ENCODE measurements at places on chromosomes 1 and 21. TPM values are rescaled to one million over a fixed set of nuclear protein-coding genes. Genes with fewer than 3 reads are reported as not detected.

SLC22A15 gene
- not detected for polyA plus RNA-seq

ENO1 gene
- 2,125 TPM for polyA plus RNA-seq

FHL3 gene
- polyA plus RNA-seq: 26.0 TPM

FBXO2 gene
- polyA plus RNA-seq: 2.1 TPM

WDR77 gene
- polyA plus RNA-seq: 91.9 TPM

C1orf74 gene
- 1.1 TPM for polyA plus RNA-seq

DNA sequence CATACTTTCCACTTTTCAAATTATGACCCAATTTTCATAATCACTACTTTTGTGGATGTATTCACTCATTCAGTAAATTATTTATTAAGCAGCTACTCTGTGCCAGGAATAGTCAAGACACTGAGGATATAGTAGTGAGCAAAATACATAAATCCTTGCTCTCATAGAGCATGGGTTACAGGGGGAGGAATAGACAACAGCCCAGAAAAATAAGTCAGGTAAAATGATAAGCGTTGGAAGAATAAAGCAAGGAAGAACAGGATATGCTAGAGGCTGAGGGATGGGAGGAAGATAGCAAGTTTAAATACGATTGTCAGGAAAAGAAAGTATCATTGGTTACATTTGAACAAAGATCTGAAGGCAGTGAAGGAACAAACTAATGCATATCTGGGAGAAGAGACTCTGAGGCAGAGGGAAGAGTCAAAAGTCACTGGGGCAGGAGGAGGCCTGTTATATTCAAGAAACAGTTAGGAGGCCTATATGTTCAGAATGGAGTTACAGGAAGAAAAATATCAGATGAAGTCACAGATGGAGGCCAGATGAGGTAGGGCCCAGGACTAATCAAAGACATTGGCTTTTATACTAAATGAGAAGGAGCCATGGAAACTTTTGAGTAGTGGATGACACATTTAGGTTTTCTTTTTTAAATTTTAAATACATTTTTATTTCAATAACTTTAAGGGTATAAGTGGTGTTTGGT lies 42.9 kb downstream of the SEC22B start:
- DNase-seq: no peak

DNA sequence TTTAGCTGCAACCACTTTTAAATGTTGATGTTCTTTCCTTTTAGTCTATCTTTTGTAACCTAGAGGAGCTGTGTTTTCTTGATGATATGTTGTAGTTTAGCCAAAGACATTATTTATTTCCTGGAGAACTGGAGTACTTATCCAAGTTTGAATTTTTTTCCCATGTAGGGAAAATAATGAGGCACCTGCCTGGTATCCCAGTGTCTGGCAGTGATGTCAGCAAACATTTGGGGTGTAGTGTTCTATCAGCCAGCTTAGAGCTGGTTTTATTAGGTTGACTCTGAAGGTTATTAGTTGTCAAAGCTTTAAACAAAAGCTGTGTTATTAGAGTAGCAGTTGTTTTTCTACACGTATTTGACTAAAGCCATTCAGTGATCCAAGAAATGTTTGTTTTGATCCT lies 3.2 kb downstream of the CTPS1 start:
- DNase-seq: no peak

GRCh38 chr1:90341516-90341915 lies 346.6 kb downstream of the ZNF326 start:
- DNase-seq: no peak

DNA sequence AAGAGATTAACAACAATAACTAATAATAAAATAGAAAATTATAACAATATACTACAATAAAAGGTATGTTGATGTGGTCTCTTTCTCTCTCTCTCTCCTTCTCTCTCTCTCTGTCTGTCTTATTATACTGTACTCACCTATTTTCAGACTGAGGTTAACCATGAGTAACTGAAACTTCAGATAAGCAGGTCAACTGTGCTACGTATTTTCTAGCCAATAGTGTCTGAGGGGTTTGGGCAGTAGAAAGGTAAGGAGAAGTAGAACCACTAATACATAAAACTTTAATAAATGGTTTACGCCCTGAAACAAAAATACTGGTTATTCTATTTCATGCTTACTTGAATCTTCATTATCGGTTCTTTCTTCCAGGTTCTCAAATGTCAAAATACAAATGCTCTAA lies 71.0 kb upstream of the LRRC53 start:
- no peak for DNase-seq

- DNase-seq: no peak
Observed at GRCh38 chr1:10704368-10704882, 92.0 kb downstream of the CASZ1 start.

DNA sequence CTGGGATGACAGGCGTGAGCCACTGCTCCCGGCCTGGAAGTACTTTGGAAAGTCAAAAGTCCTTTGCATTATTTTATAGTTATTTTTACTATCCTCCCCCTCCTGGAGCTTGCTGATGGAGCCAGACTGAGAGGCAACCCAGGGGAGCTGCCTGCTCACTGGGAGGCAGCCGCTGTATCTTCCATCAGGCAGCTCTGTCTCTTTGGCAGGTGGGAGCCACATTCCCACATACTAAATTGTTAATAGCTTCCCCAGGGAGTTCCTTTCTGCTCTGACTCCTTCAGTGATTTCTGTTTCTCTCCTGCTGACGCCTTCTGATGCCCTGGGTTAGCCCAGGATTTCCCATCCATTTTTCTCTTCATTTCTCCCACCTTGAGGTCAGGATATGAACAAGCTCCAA lies 4.9 kb upstream of the OPRD1 start:
- no peak for DNase-seq

DNA sequence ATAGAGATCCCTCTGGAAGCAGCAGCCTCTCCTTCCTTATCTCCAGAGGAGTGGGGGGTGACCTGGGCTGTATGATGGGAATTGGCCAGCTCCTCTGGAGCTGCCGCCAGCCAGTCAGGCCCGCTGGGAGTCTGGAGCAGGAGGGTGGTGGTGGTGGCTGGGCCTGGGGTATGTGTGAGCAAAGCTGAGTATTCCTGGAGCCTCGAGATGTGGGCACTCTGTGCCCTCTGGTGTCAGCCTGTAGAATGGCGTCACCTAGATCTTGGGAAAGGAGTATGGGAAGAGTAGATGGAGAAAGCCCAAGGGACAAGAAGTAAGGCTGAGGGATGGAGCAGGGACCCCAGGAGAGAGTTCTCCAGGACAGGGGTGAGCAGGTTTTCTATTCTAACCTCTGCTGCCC lies 16.0 kb downstream of the VANGL2 start:
- DNase-seq: peak; percentile 31

- no peak for DNase-seq
Observed at GRCh38 chr1:9161963-9162362, 33.1 kb upstream of the GPR157 start.

- no peak for DNase-seq
Observed at GRCh38 chr1:53306168-53306567, 21.7 kb downstream of the LRP8 start.

DNA sequence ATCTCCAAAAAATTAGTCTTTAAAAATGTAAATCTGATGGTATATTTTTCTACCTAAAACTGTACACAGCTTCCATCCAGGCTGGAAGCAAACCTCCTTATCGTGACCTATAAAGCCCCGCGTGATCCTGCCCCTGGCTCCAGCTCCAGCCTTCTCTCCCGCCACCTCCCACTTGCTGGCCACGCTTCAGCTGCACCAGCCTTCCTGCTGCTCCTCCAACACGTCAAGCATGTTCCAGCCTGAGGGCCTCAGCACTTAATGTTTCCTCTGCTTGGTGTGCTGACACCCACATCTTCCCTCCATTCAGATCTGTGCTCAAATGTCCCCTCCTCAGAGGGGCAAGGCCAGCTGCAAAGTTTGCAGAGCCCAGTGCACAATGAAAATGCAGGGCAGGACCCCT lies 123.5 kb upstream of the MAGI3 start:
- DNase-seq: no peak

GRCh38 chr1:84715342-84716019 lies 25.2 kb upstream of the SSX2IP start:
- no peak for DNase-seq

DNA sequence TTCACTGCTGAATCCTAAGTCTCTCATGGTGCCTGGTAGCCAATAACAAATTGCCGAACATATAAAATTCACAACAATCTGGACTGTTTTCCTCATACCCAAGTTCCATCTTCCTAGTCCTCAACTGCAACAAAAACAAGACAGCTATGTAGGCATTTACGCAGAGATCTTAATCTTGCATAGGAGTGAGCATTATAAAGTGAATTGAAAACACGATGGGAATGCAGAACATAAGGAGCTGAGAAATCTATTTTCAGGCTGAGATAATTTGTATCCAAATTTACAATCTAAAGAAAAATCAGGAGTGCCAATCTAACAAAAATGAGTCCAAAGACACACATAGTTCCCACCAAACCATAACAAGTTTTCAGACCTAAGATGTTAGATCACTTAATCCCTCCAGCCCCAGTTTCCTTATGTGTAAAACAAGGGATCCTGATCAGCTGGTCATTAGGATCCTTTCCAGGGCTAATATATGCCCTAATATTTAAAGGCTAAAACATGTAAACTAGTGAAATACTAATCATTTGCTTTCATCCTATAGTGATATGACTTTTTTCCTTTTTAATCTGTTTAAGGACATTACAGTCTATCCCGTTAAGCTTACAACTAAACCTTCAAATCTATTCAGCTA lies 1.9 kb downstream of the SLC16A1 start:
- DNase-seq: peak; percentile 13

GRCh38 chr1:238652346-238652968 lies 733.9 kb upstream of the CHRM3 start:
- DNase-seq: peak; percentile 87

- peak; percentile 69 for DNase-seq
Observed at GRCh38 chr1:66271904-66272254, 262.1 kb upstream of the SGIP1 start.

GRCh38 chr1:233406994-233407631 lies 79.6 kb downstream of the MAP3K21 start:
- no peak for DNase-seq

DNA sequence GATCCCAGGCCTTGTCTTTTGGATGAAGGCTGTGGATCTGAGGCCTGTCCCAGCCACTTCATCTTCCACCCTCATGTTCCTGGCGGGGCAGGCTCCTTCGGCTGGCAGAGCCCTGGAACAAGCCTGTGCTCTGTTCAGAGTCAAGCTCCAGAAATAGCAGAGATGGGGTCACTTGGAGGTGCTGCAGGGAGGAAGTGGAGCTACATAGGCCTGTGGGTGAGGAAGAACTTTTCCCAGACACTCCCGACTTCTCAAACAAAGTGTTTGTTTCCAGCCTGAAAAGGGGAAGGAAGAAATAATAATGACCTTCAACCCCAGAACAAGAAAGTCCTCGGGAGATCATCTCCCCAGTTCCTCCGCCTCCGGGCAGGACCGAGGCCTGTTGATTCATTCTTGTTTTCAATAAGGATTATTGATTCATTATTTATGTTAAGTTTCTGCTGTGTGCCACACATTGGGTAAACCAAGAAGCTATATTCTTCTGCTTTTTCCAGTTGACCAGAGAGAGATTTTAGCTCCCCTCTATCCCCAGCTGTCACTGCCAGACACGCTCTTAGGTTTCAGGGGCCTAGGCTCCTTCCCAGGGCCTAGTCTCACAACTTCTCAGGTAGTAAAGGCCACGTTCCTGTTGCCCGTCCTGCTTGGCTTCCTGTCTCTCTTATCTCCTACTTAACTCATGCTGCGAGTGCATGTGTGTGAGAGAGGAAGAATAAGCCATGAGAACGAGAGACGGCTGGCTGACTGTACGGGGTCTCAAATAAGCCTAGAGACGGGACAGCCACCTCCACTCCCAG lies 16.9 kb downstream of the IKBKE start:
- no peak for DNase-seq

DNA sequence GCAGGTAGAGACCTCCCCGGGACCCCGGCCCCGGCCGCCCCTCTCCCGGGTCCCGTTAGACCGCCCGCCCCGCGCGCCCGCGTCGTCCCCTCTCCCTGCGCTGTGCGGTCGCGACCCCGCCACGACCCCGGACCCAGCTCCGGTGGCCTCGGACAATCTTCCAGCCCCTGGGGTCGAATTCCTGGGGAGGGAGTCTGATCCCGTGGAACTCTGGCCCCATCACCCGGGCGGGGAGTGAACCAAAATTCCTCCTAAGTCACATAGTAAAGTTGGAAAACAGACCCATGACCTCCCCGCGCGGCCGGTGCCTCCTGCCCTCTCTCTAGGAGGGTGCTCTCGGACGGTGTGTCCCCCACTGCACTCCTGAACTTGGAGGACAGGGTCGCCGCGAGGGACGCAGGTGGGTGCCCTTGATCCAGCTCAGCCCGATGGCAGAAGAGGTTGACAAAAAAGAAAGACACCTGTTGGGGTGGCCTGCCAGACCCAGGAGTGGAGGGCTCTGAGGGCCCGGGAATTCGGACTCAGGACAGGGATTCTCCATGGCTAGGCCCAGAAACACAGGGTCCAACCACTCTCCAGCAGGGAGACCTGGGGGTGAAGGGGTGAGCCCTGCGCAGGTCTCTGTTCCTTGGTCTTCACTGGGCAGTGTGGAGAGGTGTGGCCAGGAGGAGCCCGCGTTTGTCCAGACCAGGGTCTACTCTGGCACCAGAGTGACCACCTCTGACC lies 451 bp downstream of the ADAMTSL4 start:
- DNase-seq: no peak

DNA sequence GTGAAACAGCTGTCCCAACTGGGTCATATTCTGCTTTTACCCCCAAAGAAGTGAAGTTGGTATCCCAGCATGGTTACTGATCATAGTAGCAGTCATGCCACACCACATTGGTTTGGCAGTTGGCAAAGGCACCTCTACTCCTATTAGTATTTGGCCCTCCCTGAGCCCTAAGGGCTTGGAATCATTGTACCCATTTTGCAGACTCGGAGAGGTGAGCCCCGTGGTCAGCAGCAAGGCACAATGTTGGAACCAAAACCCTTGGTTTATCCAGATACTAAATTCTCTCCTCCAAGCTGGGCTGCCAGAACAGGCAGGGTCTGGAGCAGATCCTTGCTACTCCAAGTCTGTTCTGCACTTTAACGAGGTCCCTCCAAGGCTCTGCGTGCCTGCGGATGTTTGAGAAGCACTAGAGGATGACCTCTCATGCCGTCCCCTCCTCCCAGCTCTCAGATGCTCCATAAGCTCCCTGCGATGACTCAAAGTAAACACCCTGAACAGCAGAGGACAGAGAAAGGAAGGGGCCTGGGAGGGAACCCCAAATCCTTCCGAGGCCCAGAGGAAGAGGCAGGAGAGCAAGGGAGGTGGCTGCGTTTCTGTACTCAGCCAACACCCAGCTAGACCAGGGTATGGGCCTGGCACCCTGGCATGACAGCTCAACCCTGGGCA lies 89.3 kb downstream of the PAX7 start:
- DNase-seq: no peak

- no peak for DNase-seq
Observed at GRCh38 chr1:56755911-56756310, 63.3 kb downstream of the FYB2 start.

DNA sequence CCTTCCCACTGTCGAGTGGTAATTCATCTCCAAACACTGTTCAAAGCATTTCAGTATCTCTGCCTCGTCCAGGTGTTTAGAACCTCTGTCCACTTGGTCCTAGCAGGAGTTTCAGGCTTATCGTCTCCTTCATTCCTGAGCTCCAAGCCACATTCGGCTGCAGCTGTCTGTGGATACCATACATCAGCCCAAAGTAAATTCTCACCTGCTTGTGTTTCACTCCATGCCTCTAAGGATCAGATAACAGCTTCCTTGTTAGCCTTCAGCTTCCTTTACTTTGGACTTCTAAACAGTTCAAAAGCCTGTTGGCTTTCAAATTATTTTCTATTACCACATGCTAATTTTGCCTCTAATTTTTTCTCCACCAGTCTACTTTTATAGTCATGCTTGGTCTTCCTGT lies 219.0 kb upstream of the L1TD1 start:
- no peak for DNase-seq
